Stimulated activated CD4-positive, alpha-beta T cell treated with anti-CD3 and anti-CD28 coated beads, Interleukin-15, amount 100 ng/mL, for 1 hour (primary cell): ENCODE measurements at places on chromosomes 13 and 19.

DNA sequence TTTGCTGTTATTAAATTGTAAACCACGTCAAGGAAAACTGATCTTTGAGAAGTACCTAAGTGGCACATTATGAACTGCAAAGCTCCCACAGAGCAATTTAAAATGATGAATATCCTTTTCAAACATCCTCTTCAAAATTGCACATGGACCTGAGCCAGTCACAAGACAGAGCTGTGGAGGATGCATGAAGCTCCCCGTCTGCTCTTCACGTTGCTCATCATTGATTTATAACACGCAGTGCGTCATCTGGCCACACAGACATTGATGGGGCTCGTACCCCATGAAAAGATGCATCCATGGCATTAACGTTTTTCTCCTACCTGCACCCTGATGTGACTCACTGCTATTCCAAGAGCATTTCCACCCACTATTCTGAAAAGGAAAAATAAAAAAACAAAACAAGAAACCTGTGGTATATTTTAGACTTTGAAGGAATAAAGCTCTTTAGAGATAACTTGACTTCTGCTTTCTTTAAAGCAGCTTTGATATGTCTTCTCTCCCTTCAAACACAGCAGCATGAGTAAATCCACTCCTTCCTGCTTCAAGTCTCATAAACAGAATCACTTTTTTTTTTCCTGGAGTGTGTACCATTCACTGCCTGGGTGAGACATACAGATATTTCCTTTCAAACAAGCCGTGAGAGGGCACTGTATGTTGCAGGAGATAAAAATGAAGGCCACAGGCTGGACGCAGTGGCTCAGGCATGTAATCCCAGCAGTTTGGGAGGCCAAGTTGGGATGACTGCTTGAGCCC, 7.2 kb upstream of the SERTM1 start:
- no peak for DNase-seq

DNA sequence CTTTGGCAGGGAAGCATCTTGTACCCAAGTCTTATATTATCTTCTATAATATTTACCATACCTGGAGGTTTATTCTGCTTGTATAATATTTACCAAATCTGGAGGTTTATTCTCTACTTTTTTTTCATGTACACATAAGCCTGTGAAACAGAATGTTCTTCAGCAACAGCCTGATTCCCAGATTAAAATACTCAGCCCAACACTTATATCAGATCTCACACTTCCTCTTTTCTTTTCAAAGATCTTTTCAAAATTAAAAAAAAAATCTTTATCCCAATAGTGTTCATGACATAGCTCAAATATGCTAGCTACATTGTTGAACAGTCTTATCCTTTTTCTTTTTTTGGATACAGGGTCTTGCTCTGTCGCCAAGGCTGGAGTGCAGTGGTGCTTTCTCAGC, 300.7 kb downstream of the LMO7 start:
- no peak for DNase-seq

DNA sequence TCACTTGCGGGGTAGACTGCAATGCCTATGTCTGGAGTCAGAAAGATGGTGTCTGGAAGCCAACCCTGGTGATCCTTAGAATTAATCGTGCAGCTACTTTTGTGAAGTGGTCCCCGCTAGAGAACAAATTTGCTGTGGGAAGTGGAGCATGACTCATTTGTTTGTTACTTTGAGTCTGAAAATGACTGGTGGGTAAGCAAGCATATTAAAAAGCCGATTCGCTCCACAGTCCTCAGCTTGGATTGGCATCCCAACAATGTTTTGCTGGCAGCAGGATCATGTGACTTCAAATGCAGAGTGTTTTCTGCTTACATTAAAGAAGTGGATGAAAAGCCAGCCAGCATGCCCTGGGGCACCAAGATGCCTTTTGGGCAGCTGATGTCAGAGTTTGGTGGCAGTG, 9.5 kb upstream of the ERVV-1 start:
- no peak for DNase-seq

DNA sequence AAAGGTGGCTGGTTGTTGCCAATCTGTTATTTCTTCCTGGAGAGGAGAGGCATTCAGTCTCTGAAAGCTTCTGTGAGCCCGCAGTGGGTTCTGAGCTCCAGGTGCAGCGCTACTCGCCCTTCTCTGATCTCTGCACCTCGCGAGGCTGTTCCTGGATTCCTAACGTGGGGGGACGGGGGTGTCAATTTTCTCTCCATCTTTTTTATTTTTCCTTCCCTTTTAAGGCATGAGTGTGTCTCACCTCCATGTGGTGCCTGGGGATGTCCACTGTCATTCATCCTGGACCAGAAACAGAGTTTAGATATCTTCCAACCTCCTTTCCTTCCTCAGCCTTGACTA, 626 bp downstream of the ZNF233 start:
- no peak for DNase-seq

- no peak for DNase-seq
Measured at GRCh38 chr13:26590951-26591350, 33.5 kb downstream of the WASF3 start.

GRCh38 chr13:63942372-63942771, 2526.7 kb upstream of the PCDH20 start:
- no peak for DNase-seq

GRCh38 chr19:18514800-18515682, 6.8 kb downstream of the ELL start:
- DNase-seq = no peak

GRCh38 chr13:90084684-90085290, 1262.7 kb upstream of the MIR17HG start:
- DNase-seq = no peak

DNA sequence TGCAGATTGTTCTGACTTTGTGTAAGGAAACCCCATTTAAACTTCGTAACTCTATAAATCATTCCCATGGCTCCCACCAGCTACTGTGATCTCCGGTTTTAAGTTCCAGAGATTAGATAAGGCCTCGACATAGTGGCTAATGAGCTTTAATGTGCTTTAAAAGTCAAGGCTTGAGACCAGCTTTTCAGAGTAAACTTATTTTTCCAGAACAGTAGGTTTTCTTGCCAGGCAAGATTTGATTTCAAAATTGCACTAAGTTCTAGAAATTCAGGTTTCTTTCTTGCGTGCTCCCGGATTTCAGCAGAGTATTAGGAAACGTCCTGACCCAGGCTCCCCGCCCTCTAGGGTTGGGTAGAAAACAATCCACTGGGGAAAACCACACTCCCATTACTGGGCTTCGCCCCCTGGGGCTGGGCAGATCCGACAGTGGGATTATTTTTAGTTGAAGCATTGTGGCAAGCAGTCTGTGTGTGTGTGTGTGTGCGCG, 43.3 kb downstream of the CRYL1 start:
- DNase-seq = no peak

DNA sequence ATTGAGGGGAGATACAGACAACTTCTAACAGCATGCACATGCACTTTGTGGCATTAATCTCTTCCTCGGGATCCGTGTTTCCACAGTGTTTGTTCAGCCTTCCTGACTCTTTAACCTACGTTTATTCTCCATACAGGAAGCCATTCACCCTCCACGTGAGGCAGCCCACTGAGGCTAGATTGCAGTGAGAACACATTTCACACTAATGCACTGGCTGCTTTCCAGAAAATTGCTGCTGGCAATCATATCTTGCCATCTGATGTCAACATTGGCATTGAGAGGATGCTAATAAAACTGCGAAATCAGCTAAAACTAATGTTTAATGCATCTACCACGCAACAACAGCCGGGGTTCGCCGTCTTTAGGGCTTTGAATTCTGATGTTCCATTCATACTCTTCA, 30.0 kb downstream of the DCLK1 start:
- DNase-seq = no peak

GRCh38 chr13:101018720-101019119, 344.1 kb upstream of the TMTC4 start:
- DNase-seq = no peak

- DNase-seq = no peak
Measured at GRCh38 chr13:63092456-63092855, 1676.8 kb upstream of the PCDH20 start.

GRCh38 chr13:39692660-39693438, 37.4 kb downstream of the COG6 start:
- DNase-seq = no peak

GRCh38 chr19:4620675-4621074, 18.6 kb upstream of the TNFAIP8L1 start:
- no peak for DNase-seq

- DNase-seq = no peak
Measured at GRCh38 chr13:38759390-38759789, 72.5 kb downstream of the FREM2 start.
